Fibroblast of pulmonary artery (primary cell): ENCODE measurements at places on chromosomes 7 and 10.

DNA sequence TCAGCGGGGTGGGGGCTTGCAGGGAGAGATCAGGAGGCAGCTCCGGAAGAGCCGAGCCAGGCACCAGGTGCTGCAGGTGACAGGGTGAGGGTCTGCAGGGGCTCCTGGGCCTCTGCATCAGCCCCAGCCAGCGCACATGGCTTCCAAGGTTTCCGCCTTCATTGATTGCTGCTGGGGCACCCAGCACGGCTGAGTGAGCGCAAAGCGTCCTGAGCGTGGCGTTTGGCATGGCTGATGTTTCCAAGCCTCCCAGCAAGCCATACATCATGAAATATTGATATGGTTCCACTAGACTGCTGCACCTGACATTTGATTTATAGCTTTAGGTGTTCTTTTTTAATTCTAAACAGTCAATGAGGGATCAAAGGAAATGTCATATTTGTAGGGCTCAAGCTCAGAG, 259.0 kb downstream of the WDR37 start:
- DNase-seq = no peak

GRCh38 chr10:91344117-91344856, 65.9 kb upstream of the HECTD2 start:
- DNase-seq = no peak

GRCh38 chr7:108007261-108007660, 4.3 kb upstream of the LAMB1 start:
- peak; percentile 69 for DNase-seq

DNA sequence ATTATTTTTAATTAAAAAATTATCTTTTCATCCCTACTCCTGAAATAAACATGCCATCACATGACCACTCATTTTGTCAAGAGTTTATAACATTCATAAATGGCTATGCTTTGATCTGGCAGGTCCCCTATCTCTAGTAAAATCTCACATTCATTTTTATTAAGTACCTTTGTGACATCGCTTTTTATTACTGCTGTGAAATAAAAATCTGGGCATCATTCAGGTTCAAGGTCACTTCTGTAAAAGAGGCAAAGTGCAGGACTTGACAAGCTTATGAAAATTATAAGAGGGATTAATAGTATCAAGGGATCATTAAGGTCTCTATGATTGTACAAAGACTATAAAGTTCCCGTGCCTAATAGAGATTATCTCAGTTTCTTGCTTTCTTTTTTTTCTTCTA, 416.8 kb upstream of the SEMA3A start:
- DNase-seq = no peak

- DNase-seq = no peak
These were observed 187.7 kb downstream of the HECW1 start for GRCh38 chr7:43300121-43300520.

DNA sequence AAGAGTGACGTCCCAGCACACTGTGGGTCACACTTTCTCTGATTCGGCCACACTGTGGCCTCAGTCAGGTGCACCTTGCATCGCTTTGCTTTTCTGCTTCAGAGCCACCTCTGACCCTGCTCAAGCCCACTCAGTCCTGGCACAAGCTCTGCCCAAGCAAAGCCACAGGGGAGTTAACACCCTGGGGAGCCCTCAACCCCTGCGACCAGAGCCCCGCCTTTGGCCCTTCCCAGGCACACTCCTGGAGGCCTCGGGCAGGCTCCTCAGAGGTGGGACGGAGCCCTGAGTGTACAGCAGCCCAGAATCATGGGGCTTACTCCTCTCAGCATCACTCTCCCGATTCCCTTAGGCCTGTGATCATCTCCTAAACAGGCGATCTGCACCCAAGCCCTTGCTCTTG, 71.0 kb downstream of the HIPK2 start:
- no peak for DNase-seq

GRCh38 chr10:62946278-62946677, 130.1 kb upstream of the EGR2 start:
- DNase-seq = no peak

GRCh38 chr7:114941692-114942091, 19.8 kb downstream of the MDFIC start:
- DNase-seq = no peak

DNA sequence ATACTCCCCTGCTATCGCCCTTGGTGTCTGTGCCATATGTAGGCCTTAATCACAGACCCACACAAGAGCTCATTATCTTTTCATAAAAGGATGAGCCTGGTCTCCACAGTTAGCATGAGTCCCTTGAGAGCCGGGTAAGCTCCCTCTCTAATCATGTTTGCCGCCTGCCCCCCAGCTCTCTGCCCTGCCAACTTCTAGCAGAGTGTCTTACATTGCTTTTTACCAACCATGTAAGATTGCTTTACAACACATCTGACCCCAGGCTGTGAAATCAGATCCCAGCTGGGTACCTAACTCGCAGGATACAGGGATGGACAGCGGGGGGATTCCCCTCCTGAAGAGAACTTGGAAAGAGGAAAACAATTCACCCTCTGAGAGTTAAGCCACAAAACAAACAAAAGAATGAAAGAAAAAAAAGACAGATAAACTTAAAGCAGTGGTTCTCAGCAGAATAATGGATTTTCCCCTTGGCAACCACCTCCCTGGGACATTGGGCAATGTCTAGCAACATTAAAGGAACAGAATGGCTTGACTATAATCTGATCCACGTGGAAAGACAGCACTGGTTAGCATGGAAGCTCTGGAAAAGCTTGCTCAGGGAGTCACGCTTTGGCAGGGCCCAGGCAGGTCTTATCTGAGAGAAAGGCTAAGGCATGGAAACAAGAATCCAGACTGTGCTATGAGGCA, 39.4 kb upstream of the ATOH7 start:
- DNase-seq = peak; percentile 82

GRCh38 chr10:89888321-89889070, 187.1 kb downstream of the KIF20B start:
- DNase-seq = no peak

DNA sequence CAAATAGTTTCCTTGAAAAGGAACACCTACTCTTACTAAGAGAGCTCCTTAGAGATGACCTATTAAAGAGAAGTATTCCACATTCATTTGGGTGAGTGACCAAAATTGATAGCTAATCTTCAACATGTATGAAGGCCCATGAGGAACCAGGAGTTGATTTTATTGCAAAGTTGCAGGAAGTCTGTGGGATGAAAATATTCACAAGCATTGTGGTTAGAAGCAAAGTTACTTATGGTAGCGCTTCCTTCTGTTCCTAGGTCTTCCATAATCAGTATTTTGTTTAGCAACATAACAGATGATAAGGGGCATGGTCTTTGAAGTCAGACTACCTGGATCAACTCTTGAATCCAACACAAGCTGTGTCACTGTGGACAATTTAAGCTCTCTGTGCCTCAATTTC, 164.5 kb downstream of the DGKB start:
- DNase-seq = no peak

- no peak for DNase-seq
These were observed 90.5 kb upstream of the PAX2 start for GRCh38 chr10:100654782-100655325.

- peak; percentile 1 for DNase-seq
These were observed 248.7 kb downstream of the TSPAN12 start for GRCh38 chr7:120609136-120609753.

DNA sequence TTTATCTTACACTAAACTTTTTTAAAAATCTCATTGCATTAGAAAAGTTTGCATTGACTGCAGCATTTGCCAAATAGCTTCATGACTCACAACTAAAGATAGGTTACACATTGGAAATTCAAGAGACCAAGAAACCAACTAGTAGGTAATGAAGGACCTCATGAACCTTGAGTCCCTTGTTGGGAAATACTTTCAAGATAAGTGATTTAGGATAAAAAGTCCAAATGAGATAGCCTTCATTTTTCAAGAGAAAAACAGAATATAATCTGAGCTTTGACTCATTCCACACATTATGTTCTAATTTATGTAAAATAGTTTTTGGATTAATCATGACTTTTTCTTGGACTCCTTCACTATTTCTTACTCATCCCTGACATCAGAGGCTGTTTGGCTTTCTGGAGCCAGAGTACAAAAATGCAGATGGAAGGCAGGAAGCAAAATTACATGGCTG, 13.1 kb upstream of the LIPF start:
- DNase-seq = peak; percentile 92
